ENCODE measurements at places on chromosomes 6 and 20.

DNA sequence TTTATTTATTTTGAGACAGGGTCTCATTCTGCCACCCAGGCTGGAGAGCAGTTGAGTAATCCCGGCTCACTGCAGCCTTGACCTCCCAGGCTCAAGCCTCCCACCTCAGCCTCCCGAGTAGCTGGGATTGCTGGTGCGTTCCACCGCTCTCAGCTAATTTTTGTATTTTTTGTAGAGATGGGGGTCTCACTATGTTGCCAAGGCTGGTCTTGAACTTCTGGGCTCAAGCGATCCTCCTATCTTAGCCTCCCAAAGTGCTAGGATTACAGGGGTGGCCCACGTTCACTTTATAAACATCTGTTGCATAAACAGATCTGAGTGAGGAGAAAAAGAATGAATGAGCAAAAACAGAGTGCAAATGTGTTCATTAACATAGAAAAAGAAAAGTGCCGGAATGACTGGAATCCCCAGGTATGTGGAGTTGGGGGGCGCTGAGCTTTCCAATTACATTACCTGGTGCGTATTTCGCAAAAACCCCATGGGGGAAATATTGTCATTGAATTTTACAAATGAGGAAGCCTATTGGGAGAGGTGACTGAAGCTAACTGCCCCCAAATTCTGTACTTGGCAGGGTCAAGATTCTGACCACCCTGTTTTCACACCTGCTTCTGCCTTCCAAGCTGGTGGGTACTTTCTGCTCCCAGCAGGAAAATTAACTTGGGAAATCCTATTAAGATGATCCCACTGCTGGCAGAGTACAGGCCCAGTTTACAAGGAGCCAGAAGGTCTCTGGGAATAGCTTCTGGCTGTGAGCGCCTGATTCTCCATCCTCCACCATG lies 207.7 kb upstream of the JARID2 start:
- no peak for DNase-seq

- no peak for DNase-seq
Observed at GRCh38 chr6:169513478-169514193, 188.2 kb downstream of the WDR27 start.

DNA sequence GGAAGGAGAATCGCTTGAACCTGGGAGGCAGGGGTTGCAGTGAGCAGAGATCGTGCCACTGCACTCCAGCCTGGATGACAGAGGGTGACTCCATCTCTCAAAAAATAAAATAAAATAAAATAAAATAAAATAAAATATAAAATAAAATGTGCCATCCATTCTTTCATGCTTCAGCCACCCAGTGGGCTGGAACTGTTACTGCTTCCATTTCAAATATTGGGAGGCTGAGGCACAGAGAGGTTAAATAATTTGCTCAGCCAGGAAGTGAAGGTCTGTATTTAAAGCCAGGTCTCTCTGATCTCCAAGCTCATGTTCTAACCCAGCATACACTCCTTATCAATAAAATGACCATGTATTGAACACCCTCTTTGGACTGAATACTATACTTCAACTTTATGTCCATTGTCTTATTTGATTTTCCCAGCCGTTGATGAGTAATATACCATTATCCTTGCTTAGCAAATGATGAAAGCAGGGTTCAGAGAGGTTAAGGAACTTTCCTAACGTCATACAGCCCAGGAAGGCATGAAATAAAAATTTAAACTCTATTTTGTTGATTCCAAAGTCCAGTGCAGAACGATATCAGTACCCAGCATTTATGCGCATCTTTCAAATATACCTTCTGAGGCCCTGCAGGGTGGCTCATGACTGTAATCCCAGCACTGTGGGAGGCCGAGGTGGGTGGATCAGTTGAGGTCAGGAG lies 25.8 kb upstream of the SLC9A8 start:
- DNase-seq, result no peak

- DNase-seq, result no peak
Observed at GRCh38 chr6:163608204-163608644, 193.7 kb downstream of the QKI start.

- peak; percentile 76 for DNase-seq
Observed at GRCh38 chr20:64057628-64058498, 5.1 kb upstream of the TCEA2 start.

DNA sequence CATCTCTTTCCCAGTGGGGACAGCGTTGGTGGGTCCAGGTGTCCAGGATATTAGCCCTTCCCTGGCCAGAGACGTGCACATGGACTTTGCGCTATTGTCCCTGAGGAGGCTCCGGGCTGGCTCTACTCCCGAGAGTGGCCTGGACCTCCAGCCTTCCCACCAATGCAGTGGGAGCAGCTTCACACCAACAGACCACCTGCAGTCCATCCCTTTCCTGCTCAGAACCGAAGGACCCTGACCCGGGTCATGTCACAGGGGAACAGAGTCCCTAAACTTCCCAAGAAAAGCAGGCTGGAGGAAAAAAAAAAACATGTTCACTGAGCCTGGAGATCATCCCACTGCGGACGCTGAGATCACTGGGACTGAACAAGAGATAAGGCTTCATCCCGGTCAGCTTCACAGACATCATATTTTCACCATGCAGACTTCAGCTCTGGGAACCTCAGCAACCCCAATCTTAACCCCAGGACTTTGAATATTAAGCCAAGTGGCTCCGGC lies 18.3 kb downstream of the ZMYND8 start:
- no peak for DNase-seq

DNA sequence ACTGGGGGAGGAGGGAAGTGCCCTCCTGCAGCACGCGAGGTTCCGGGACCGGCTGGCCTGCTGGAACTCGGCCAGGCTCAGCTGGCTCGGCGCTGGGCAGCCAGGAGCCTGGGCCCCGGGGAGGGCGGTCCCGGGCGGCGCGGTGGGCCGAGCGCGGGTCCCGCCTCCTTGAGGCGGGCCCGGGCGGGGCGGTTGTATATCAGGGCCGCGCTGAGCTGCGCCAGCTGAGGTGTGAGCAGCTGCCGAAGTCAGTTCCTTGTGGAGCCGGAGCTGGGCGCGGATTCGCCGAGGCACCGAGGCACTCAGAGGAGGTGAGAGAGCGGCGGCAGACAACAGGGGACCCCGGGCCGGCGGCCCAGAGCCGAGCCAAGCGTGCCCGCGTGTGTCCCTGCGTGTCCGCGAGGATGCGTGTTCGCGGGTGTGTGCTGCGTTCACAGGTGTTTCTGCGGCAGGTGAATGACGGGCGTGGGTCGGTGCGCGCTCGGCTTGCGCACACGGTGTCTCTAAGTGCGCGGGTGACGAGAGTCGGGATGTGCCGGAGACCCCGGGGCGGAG lies at the start of gene CDKN1A:
Gene CDKN1A, plus strand, starts transcription at position 227 of the 555 bp plus-strand sequence. CDS start 5,388 bp downstream, outside the sequence.
- DNase-seq, result peak; percentile 62

- DNase-seq, result no peak
Observed at GRCh38 chr20:58583176-58583575, 67.9 kb upstream of the STX16 start.

- DNase-seq, result no peak
Observed at GRCh38 chr6:118649918-118650581, 1.3 kb downstream of the CEP85L start.

DNA sequence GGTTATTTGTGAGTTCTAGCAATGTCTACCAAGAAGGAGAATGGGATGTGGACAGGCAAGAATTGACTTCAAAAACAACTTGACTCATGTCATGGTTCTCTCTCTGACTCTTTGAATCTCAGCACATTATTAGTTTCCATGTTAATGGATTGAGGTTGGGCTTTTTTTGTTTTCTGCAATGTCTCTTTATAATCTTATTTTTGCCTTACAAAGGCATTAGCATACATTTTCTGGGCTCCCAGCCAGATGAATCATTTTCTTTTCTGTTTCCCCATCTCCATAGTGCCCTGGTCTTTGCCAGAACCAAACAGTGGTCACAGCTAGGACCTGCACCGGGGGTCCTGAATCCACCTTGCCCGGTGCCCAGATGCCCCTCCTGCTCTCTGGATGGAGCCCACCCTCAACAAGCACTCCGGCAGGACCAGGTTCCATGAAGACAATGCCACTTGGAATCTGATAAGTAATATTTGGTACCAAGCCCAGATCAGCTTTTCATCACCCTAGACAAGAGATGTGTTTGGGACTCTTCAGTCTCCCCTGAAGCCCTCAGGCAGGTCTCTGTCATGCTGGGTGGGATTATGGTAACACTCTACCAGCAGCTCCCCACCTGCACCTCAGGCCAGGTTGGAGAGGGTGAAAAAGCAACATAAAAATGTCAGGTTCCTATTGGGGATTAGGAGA lies 266.7 kb upstream of the SULF2 start:
- DNase-seq, result no peak

GRCh38 chr20:61322151-61322865 lies 70.2 kb downstream of the CDH4 start:
- DNase-seq, result no peak

- DNase-seq, result no peak
Observed at GRCh38 chr6:70150521-70150920, 152.4 kb downstream of the COL9A1 start.

- DNase-seq, result no peak
Observed at GRCh38 chr6:16493802-16494201, 255.4 kb downstream of the GMPR start.

DNA sequence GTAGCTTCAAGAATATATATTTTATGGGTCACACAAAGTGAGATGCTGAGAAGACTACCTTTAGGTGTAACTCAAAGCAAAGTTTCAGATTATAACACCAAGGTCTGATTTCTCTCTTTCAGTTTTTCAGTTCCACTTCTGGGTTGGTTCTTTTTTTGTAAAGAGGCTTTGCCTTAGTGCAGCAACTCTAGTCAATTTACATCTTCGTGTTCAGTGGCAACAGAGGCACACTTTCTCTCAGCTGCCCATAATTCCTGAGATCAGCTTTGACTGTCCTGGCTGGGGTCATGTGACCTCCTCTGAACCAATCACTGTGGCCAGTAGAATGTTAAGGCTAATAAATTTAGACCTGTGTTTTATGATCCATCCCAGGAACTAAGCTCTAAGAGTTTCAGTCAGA lies 120.2 kb downstream of the TINAG start:
- peak; percentile 1 for DNase-seq

- DNase-seq, result no peak
Observed at GRCh38 chr20:879626-880025, 36.5 kb downstream of the ANGPT4 start.

DNA sequence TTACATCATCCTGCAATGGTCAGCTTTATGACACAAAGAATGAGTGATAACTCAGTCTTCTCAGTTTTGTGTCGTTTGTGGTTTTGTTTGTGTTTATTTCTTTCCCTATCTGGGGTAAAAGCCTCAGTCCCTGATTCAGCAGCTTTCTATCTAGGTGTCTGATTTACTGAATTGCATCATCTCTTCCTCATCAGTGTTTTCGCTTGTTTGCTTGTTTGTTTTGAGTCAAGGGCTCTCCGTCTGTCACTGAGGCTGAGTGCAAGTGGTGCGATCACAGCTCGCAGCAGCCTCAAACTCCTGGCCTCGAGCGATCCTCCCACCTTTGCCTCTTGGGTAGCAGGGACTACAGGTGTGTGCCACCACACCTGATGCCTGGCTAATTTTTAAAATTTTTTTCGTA lies 548.9 kb downstream of the PRKN start:
- no peak for DNase-seq

DNA sequence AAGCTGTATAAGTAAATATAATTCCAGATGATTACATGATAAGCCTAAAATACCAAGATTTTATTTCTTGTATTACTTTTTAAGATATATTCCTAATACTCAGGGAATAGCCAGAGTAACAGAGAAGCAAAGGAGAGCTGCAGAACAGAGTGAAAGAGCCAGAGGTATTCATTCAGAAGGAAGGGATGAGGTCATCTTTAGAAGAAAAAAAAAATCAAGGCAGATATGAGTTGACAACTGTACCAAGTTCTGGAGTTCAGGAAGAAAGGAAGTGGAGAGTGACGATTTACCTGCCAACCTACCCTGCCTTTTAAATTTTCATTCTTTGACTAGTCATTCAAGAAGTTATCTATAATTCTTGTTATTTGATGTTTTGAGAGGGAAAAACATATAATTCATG lies 28.8 kb upstream of the NHSL1 start:
- no peak for DNase-seq

DNA sequence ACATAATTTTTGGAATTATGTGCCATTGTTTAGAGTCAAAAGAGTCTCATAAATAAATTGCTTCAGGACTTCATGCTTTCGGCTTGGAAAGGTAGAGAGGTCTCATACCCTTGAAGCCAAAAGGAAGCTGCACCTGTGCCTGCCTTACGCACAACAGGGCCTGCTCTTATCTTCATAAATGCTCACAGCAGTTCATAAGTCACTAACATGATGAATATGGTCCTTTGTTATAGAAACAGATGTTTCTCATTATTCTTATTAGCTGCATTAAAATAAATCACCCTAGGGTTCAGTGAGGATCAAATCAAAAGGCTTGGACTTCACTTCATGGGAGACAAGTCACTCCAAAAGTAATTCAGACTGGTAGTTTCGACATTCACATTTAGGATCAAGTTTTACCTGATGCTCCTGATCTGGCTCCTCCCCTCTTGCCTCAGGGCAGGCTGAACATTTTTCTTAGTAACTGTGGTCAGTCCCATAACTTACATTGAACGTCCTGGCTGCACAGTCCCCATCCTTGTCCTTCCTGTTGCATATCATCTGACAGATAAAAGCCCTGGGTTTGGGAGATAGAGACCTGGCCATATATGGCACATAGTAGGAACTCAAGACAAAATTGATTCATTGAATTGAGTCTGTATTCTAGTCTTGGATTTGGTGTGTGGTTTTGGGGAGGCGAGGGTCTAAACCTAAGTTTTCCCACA lies 20.7 kb upstream of the SH3BGRL2 start:
- DNase-seq, result no peak

DNA sequence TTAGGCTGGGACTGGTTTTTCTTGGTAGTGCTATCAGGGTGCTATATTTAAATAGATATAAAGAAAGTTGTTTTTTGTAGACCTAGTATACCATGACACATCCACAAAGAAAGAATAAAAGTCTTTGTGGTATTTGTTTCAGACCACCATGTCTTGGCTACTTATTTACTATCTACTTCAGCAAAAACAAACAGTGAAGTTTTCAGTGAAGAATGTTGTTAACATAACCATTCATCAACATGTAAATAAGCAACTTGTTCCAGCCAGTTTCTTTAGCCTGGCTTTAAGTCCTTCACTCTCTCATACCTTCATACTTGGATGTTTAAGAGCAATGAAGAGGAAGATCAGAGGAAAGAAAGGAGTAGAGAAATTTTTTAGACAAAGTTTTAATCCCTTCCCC lies 624.1 kb downstream of the CD109 start:
- DNase-seq, result no peak
